ENCODE measurements at places on chromosomes 6 and 20. TPM values are rescaled to one million over a fixed set of nuclear protein-coding genes. Genes with fewer than 3 reads are reported as not detected.
A peak's percentile ranks its signal among the peaks of the same experiment; 100 is the strongest.

Gene CST3
- 457 TPM for total RNA-seq

Gene MICB
- total RNA-seq, result 0.65 TPM

Gene SPTLC3
- total RNA-seq, result 0.84 TPM

Gene ZBP1
- total RNA-seq, result 0.24 TPM

Gene SLC17A3
- total RNA-seq, result not detected

Gene CYP24A1
- not detected for total RNA-seq

Gene LY6G5B
- 2.4 TPM for total RNA-seq

Gene AARS2
- total RNA-seq, result 4.6 TPM

DNA sequence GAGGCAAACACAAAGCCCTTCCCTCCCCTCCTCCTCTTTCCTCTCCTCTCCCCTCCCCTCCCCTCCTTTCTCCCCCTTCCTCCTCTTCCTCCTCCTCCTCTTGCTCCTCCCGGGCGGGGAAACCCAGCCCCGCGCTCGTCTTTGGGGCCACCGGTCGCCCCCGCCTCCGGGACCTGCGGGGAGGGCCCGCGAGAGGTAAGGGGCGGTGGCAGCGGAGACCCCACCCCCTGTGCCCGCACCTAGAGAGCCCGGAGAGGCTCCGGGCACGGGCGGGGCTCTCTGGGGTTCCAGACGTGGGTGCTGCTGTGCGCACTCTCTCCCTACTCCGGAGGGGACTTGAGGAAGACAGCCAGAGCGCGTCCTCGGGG is at the start of gene RIN2:
RIN2 (plus strand) TSS at position 126 of the 368 bp plus-strand sequence. CDS start 131,344 bp downstream, outside the sequence.
- DNase-seq, result no peak

GRCh38 chr20:18971574-18971973 is 158.0 kb downstream of the SCP2D1 start:
- no peak for DNase-seq

DNA sequence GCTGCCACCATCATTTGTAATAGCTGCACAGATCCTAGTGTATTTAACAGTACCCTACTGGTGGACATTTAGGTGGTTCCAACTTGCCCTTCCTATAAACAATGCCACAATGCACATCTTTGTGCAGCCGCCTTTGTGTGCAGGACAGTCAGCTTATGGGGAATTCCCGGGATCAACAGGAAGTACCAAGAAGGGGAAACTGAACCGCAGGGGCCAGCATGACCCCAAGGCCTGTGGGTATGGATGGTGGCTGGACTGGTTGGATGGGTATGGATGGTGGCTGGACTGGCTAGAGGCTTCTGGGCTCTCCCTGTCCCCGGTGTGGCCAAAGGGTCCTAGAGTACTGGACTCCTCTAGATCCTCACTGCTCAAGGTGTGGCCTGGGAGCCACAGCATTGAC is 46.7 kb downstream of the CEBPB start:
- no peak for DNase-seq

GRCh38 chr6:101740631-101741030 is 347.1 kb downstream of the GRIK2 start:
- no peak for DNase-seq

GRCh38 chr6:148528292-148528691 is 185.7 kb downstream of the SASH1 start:
- no peak for DNase-seq

GRCh38 chr20:58088625-58089024 is 139.8 kb downstream of the ANKRD60 start:
- DNase-seq, result no peak

- no peak for DNase-seq
These were observed 372.6 kb downstream of the QKI start for GRCh38 chr6:163786995-163787671.

DNA sequence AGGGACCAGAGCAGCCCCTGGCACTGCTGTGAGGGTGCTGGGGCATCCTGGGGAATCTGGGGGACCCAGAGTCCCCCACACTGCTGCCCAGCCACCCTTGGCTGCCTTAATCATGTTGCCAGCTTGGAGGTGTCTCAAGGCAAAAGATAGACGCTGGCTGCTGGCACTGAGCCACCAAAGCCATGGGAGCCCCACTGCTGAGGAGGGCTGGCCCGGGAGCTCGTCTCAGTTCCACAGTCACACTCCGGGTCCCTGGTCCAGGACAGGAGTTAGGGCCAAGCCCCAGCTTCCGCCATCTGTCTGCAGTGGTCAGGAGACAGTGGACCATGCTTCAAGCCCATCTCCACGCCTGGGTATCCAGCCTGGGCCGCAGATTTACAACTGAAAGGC is 41.0 kb upstream of the HMGA1 start:
- peak; percentile 25 for DNase-seq

- no peak for DNase-seq
These were observed 113.4 kb downstream of the DACT2 start for GRCh38 chr6:168206186-168206585.

DNA sequence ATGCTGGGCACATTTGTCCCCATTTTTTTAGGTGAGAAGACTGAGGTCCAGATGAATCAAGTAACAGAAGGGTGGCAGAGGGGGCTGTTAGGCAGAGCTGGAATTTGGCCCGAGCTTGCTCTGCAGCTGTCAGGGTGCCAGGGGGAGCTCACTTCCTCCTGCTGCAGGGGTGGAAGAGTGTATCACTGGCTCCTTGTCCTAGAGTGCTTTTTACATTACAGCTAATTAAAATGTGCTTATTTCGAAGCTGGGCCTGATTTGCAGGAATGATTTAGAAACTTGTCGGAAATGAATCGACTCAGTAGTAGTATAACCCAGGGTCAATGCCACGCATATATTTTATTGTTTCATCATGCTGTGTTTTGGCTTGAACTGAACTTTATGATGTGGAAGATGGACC is 11.1 kb downstream of the TOX2 start:
- DNase-seq, result no peak

- no peak for DNase-seq
These were observed 735.6 kb downstream of the RFPL4B start for GRCh38 chr6:113082745-113083144.

DNA sequence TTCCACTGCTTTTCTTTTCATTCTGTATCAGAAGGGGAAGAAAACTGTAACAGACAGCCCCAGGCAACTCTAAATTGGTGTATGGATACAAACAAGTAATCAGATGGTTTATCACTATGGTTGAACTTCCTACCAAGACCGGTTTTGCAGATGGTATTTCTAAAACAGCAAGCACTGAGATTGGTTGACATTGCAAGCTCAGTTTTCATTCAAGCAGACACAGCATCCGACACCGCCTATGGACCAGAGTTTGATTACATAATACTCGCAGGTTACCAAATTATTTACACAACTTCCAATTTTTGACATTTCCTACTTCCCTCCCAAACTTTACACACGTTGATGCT is 209.9 kb downstream of the ALDH8A1 start:
- DNase-seq, result no peak

DNA sequence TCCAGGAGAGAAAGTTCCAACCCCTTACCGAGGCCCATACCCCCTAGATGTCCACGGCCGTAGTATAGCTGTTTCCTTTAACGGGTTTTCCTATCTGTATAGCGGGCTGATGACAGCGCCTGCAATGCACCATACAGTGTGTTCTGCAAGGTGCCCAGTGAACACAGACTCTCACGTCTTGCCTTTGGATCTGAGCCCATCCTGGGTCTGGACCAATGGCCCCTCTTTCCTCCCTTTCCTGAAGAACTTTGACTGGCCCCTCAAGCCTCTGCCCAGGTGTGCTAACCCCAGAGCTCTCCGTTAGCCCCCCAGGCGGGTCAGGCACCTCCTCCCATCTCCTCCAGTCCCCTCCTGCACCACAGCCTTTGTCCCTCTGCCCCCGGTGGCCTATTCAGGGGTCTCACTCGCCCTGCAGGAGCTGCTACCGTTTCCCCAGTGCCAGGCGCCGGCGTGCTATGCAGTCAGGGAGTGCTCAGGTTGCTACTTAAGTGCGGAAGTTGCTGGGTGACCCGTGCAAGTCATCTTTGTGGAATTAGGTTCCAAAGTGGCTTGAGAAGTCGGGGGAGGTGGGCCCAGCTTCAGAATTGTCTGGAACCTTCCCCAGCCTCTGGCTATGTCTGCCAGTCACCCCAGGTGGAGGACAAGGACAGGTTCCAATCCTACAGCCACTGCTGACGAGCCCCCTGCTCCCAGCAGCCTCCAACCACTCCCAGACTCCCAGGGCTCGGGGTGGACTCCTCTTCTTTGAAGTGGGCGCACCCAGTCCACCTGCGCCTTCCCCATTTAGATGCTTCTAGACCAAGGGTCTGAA is 35.0 kb upstream of the ZBP1 start:
- no peak for DNase-seq

- no peak for DNase-seq
These were observed 142.9 kb downstream of the ADGRB3 start for GRCh38 chr6:68777956-68778355.

- no peak for DNase-seq
These were observed 97.6 kb downstream of the CEP57L1 start for GRCh38 chr6:109192865-109193264.

GRCh38 chr20:37072293-37073196 is 23.3 kb downstream of the RBL1 start:
- DNase-seq, result no peak

DNA sequence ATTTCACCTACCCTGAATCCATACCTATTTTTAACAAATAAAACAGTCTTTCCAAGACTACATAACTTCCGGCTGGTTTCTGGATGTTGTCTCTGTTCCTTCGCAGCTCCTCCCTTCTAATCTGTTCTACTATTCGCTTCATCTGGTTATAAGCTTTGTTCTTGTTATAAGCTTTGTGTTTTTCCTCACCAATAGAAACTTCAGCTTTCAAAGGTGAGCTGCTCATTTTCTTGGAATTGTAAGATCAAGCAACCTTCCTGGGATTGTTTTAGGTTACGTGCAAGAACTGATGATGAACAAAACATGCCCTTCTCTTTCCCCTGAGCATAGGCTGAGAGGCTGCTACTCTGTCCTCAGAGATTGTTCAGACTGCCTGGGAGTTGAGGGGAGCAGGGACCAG is 2.1 kb downstream of the GFOD1 start:
- DNase-seq, result no peak

DNA sequence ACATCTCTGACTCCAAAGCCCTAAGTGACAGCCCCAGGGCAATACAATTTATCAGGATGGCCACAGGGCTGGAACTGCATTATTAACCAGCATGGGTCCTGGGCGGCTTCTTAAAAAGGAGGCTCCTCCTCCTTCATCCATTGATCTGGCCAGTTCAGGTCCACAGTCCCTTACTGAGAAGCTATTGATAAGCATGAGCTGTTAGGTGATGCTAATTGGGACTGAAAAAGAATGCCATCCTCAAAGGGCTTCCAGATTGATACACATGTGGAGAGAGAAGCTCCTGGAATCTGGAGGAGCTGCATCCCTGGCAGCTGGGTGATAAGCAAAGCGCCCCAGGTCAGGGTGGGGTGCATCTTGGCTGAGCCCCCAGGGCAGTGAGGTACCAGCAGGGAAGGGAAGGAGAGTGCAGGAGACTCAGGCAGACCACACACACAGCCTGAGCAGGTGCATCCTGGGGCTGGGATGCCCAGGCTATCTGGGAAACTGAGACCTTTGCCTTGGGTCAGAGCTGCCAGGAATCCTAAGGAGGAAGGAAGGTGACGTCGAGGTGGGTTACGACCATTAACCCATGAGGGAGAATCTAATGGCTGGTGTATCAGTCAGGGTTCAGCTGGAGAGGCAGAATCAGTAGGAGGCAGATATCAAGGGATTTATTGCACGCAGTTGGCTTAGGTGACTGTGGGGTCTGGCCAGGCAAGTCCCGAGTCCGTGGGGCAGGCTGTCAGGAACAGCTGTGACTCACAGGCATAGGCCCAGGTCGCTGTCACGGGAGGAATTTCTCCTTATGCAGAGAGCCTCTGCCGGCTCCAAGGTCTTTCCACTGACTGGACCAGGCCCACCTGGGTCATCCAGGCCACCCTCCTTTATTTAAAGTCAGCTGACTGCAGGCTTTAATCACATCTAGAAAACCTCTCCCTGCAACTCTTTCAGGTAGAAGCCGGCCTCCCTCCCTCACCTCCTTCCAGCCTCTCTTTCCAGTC is 261.2 kb downstream of the BMP7 start:
- no peak for DNase-seq

- no peak for DNase-seq
These were observed 118.6 kb downstream of the EYA4 start for GRCh38 chr6:133359760-133360159.

- DNase-seq, result no peak
These were observed 105.8 kb upstream of the NOX3 start for GRCh38 chr6:155561257-155561965.
